ENCODE measurements at places on chromosomes 5 and 9. TPM values are rescaled to one million over a fixed set of nuclear protein-coding genes. Genes with fewer than 3 reads are reported as not detected.

FOXD4L3 gene
- not detected for total RNA-seq

HNRNPAB gene
- 171 TPM for total RNA-seq

UGT3A2 gene
- not detected for total RNA-seq

OR4F3 gene
- total RNA-seq: not detected

GADD45G gene
- 2.4 TPM for total RNA-seq

ADGRD2 gene
- total RNA-seq: not detected

SPATA31D4 gene
- not detected for total RNA-seq

LCN12 gene
- total RNA-seq: 14.2 TPM

MARVELD2 gene
- total RNA-seq: 16.2 TPM

ADAMTS2 gene
- total RNA-seq: not detected

DNA sequence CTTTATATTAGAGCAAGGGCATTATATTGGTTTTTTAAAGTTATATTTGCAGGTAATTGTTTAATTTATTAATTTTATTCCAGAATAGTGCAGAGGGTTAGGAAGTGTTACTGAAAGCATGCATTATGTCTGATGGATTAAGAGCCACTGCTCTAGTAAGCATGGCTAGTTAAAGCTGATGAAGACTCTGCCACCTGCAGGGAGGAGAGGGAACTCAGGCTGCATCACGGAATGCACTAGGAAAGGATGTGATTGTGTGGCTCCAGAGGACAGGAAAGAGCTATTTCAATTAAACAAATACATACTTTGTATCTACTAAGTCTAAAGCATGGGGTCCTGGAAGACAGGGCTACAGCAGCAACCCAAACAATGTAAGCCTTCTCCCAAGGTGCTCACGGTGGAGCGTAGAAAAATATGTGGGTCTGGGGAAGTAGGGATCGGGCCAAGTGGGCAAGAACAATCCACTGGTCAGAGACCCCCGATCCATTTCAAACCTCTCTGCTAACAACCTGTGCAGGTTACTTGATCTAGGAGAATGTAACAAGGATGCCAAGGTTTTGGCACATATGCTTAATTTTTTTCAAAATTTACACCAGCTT, 15.3 kb upstream of the GRXCR2 start:
- H3K4me1 ChIP-seq: no peaks in the 10 kb centered on the region
- no peaks in the 10 kb centered on the region for H3K36me3 ChIP-seq
- no peak overlapping the region for H3K4me3 ChIP-seq
- DNase-seq: peak; percentile 49
- no peaks in the 10 kb centered on the region for H3K27me3 ChIP-seq
- no peak overlapping the region for H3K27ac ChIP-seq

DNA sequence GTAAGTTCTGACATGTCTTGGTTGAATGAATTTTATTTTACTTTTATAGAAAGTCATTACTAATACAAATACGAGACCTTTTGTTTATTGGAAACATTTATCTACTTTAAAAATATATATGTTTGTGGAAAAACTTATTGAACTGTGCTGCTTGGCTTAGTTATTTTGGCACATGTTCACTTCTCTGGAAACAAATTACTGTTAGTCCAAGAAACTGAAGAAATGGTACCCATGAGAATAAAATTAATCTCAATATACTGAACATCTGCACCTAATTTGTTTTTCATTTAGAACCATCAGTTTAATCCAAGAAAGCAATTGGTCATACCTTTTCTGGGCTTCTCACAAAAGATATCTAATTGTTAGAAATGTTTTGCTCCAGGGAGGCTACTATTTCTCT, 32.2 kb downstream of the INVS start:
- no peak for DNase-seq
- no peaks in the 10 kb centered on the region for H3K27me3 ChIP-seq
- H3K27ac ChIP-seq: no peak overlapping the region
- no peaks in the 10 kb centered on the region for H3K4me1 ChIP-seq
- no peak overlapping the region for H3K4me3 ChIP-seq
- no peaks in the 10 kb centered on the region for H3K36me3 ChIP-seq

- H3K36me3 ChIP-seq: no peaks in the 10 kb centered on the region
- H3K27me3 ChIP-seq: no peaks in the 10 kb centered on the region
- DNase-seq: no peak
- no peak overlapping the region for H3K27ac ChIP-seq
- no peaks in the 10 kb centered on the region for H3K4me1 ChIP-seq
These were observed 195.5 kb downstream of the MAN2A1 start for GRCh38 chr5:109885205-109885604.

GRCh38 chr5:118007262-118007661, 981.1 kb downstream of the DTWD2 start:
- no peaks in the 10 kb centered on the region for H3K36me3 ChIP-seq
- no peaks in the 10 kb centered on the region for H3K27me3 ChIP-seq
- no peak for DNase-seq
- H3K27ac ChIP-seq: no peak overlapping the region

DNA sequence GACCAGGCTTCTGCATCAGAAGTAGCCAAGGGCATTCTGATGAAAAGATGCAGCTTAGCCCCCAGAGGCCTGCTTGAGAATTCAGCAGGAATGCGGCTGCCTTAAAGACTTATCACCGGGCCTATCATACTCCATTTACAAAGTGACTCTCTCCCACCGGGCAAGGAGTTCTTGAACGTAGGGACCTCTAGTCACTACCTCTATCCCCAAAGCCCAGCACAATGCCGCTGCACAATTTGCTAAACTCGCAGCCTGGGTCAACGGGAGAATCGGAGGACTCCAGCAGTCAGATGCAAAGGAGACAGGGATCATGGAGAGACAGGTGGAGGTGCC, 661 bp downstream of the PDCL start:
- H3K27me3 ChIP-seq: no peaks in the 10 kb centered on the region
- peaks cover 7% of the 10 kb centered on the region for H3K36me3 ChIP-seq
- DNase-seq: no peak
- H3K4me1 ChIP-seq: peaks cover 14% of the 10 kb centered on the region
- H3K27ac ChIP-seq: peak overlapping the region; percentile 64

GRCh38 chr5:91315701-91316100, 67.4 kb downstream of the ARRDC3 start:
- peak overlapping the region; percentile 99 for H3K27ac ChIP-seq
- no peaks in the 10 kb centered on the region for H3K27me3 ChIP-seq
- H3K4me3 ChIP-seq: no peak overlapping the region

- H3K4me3 ChIP-seq: no peak overlapping the region
- no peaks in the 10 kb centered on the region for H3K36me3 ChIP-seq
- H3K4me1 ChIP-seq: peaks cover 72% of the 10 kb centered on the region
- H3K27ac ChIP-seq: peak overlapping the region; percentile 96
- no peak for DNase-seq
These were observed 25.1 kb upstream of the EEIG1 start for GRCh38 chr9:128005923-128006322.

DNA sequence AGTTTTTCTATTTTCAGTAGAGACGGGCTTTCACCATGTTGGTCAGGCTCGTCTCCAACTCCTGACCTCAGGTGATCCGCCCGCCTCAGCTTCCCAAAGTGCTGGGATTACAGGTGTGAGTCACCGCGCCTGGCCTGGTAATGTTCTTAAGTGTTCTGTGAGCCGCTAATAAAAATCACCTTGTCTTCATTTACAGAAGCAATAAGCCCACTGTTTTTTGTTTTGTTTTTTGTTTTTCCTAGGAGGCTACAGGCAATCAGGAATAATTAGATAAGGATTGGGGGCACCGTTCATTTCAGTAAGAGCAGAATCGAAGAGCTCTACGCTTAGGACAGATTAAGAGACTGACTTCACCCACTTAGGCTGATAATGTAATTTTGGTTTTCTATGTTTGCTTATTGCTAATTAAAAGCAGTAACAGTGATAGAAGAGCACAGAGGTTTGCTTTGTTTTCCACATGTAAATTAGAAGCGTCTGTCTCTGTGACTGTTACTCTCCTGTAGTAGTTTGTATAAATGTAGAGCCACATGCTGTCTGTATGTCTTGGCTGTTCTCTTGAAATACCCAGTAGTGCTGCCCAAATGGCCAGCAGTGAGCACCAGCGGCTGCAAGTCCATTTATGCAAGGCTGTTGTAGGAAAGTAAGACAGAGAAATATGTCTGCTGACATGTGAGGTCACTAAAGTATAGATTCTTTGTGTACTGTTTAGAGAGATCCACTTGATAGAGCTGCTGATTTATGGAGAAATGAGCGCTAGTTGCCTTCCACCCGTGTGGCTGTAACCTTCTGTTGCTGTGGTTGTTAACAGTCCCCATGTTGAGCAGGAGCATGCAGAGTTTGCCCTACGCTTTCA, 30.5 kb downstream of the TRIO start:
- peaks cover 5% of the 10 kb centered on the region for H3K36me3 ChIP-seq
- H3K27me3 ChIP-seq: no peaks in the 10 kb centered on the region
- peaks cover 46% of the 10 kb centered on the region for H3K4me1 ChIP-seq
- peak; percentile 78 for DNase-seq
- no peak overlapping the region for H3K4me3 ChIP-seq

- no peak overlapping the region for H3K27ac ChIP-seq
- H3K36me3 ChIP-seq: no peaks in the 10 kb centered on the region
- H3K27me3 ChIP-seq: no peaks in the 10 kb centered on the region
- H3K4me3 ChIP-seq: no peak overlapping the region
These were observed 291.5 kb downstream of the ZSWIM6 start for GRCh38 chr5:61623401-61624069.

- no peaks in the 10 kb centered on the region for H3K4me1 ChIP-seq
- H3K4me3 ChIP-seq: no peak overlapping the region
- H3K27ac ChIP-seq: no peak overlapping the region
- H3K27me3 ChIP-seq: peaks cover 10% of the 10 kb centered on the region
These were observed 55.2 kb downstream of the NEURL1B start for GRCh38 chr5:172696171-172696849.

- no peak for DNase-seq
- H3K27me3 ChIP-seq: no peaks in the 10 kb centered on the region
- peaks cover 32% of the 10 kb centered on the region for H3K4me1 ChIP-seq
These were observed 197.2 kb upstream of the S1PR3 start for GRCh38 chr9:88794100-88794499.

GRCh38 chr5:73596705-73597328, 29.2 kb upstream of the ARHGEF28 start:
- no peaks in the 10 kb centered on the region for H3K36me3 ChIP-seq
- no peaks in the 10 kb centered on the region for H3K27me3 ChIP-seq
- H3K4me1 ChIP-seq: peaks cover 10% of the 10 kb centered on the region
- no peak overlapping the region for H3K27ac ChIP-seq
- DNase-seq: no peak
- no peak overlapping the region for H3K4me3 ChIP-seq

GRCh38 chr9:76459694-76460635, 983 bp downstream of the GCNT1 start:
- H3K27me3 ChIP-seq: no peaks in the 10 kb centered on the region
- peak; percentile 53 for DNase-seq
- peaks cover 24% of the 10 kb centered on the region for H3K4me1 ChIP-seq
- H3K36me3 ChIP-seq: no peaks in the 10 kb centered on the region

DNA sequence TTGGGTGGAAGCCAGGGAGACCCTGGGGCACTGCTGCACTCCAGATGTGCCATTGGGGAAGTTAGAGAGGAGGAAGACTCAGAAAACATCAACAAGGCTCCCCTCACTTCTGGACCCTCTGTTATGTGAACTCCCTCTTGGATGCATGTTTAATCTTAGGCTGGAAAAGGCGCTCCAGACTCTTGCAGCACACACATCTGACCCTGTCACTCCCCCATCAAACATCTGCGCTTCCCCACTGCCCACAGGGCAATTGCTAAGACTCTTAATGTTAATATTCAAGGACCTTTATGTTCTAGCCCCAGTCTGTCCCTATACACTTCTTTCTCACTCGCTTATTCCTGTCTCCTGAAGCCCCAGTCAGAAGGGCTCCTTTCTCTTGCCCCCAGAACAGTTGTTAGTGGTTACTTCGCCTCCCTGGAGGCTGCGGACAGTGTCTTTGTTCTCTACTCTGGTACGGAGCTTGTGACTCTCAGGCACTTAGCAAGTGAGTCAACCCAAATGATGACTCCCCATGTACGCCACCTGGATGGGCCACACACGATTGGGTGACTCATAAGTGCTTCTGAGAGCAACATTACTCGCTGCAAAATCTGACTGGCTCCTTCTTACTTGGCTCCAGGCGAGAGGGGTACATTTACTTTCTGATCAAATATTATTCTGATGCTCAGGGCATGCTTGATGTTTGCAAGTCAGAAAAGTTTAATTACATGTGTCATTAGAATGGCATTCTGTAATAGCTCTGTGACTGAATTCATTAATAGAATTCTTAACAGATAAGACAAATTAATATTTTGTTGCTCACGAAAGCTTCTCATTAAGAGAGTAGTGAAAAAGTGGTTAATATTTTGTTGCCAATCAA, 193.6 kb downstream of the HSPA4 start:
- H3K27me3 ChIP-seq: no peaks in the 10 kb centered on the region
- DNase-seq: peak; percentile 97
- no peaks in the 10 kb centered on the region for H3K36me3 ChIP-seq
- H3K4me1 ChIP-seq: peaks cover 40% of the 10 kb centered on the region
- 0 out of 2 replicates have a peak overlapping the region, but pooled peaks have one; percentile 36 for H3K27ac ChIP-seq

All from PC-9 (cell line).